Left kidney (tissue), 8 donors: ENCODE measurements at places on chromosomes 6 and 20.

DNA sequence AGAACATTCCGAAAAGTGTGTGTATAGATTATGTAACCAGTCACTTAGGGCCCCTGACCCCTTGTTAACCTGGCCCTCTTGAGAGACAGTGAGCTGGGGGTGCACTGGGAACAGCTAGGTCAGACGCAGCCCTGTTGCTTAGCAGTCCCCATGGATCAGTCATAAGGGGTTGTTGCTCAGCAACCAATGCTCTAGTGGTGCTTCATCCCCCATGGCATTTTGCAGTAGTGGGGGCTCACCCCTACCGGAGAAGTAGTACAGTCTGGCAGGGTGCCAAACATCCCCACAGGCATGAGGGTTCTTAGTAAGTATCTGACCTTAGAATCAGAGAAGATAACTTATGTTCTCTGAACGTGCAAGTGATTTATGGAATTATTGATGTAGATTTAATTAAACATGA lies 12.3 kb downstream of the PKIB start:
- DNase-seq: no peak

- no peak for DNase-seq
Observed at GRCh38 chr6:166201878-166202277, 34.2 kb upstream of the TBXT start.

GRCh38 chr20:50642288-50642803 lies 49.0 kb downstream of the RIPOR3 start:
- no peak for DNase-seq

DNA sequence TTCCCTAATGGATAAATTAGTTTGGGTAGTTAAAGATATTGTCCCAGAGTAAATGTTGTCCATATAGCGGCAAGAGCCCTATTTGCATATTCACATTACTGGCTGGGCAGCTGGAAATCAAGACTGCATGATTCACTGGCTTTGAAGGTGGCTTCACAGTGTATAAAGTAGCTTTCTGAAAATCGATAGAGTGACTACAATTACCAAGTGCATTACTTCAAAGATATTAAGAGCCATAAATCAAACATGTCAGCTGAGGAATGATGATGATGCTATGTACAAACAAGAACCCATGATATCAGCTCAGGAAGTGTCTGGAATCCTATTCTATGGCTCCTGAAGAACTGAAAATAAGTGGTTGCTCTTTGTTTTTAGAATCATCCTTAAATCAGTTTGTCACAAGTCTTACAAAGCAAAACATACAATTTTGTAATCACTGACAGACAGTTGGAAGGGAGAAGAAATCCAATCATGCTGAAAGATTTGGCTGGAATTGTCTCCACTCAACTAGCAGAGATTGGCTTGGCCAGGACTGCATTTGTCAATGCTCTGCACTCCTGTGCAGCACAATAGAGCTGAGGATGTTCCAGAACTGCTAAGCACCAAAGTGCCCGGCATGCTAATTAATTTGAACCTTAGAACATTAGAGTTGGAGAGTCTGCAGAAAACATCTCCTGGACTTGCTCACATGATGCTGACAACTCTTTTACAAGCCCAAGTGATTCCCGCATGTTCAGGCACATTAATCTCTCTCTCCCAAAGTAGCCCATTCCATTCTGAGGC lies 77.9 kb upstream of the B3GAT2 start:
- DNase-seq: no peak

DNA sequence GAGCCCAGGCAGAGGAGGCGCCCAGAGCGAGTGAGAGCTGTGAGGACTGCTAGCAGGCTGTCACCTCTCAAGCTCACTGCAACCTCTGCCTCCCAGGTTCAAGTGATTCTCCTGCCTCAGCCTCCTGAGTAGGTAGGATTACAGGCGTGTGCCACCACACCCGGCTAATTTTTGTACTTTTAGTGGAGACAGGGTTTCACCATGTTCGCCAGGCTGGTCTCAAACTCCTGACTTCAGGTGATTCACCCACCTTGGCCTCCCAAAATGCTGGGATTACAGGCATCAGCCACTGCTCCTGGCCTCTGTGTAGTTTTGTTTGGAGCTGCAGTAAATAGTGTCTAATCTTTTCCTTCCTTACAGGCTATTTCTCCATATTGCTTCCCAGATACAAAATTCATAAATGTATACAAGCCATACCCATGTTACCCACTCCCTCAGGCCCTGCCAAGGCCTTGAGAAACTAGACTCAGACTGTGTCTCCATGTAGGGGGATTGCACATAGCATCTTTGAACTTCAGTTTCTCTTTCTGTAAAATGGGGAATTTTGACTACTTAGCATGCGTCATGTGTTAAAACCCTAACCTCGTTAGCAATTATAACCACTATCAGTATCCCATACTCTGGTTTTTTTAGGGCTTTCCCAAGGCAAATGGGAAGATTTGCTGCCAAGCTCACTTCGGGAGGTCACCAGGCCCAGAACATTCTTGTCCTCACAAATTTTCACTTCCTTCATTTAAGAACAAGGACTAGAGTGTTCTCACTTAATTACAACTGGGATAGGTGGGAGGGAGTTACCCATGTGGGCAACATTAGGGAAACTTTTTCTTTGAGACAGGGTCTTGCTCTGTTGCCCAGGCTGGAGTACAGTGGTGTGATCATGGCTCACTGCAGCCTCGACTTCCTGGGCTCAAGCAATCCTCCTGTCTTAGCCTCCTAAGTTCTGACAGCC lies 67.3 kb upstream of the DDR1 start:
- no peak for DNase-seq

GRCh38 chr20:10260316-10260715 lies 41.7 kb downstream of the SNAP25 start:
- no peak for DNase-seq

- peak; percentile 62 for DNase-seq
Observed at GRCh38 chr20:1212607-1213396, 9.5 kb downstream of the C20orf202 start.

DNA sequence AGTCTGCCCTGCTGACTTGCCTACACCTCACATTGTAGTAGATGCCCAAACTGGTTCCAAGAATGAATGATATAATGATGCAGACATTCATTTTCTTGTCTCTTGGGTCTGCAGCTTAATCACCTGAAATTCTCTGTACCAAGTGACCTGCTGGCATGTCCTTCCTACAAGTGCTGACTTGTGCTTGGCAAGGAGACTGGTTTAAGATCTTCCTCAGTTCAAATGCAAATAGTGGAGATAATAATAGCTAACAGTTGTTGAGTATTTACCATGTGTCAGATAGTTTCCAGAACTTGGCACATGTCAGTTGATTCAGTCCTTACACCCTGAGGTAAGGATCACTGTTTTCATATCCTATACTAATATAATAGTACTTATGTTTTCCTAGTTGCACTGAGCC lies 223.4 kb downstream of the SLC24A3 start:
- DNase-seq: no peak
